Spleen (tissue), 13 donors: ENCODE measurements at places on chromosomes 4 and X. TPM values are rescaled to one million over a fixed set of nuclear protein-coding genes. Genes with fewer than 3 reads are reported as not detected.

DNA sequence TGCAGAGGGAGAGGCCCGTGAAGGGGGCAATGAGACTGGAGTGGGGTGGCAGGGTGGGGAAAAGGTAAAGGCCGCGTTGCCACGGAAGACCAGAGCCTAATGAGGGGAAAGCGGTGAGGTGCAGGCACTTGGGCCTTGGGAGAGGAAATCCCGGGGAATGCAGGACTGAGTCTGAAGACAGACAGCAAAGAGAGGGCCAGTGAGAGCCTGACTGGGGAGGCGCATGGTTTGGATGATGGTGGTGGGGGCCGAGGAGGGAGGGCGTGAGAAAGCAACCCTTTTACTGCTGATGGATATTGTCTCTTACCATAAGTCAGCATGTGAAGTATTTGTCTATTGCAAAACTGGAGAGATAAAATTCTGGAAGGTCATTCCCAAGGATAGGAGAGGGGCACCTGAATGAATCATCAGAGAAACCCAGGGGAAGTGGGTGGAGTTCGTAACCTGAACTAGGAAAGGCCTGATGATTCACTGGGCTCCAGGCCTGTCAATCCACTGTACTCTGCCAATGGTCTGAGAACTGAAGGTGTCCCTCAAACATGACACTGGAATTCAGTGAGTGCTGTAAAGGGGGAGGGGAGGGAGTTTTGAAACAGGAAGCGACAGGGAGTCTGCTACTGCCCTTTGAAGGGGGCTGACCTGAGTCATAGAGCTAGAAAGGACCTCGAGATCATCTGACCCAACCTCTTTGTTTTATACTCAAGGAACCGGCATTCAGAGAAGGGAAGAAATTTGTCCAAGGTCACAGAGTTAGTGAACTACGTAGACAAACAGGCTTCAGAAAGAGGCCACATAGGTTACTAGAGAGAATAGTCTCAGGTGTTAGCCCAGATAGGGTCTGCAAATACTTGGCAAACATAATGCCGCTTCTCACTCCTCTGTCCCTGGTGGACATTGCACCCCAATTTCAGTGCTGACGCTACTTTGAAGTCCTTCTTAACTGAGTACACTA lies 52.2 kb downstream of the NALF2 start:
- DNase-seq, result no peak

- no peak for DNase-seq
These were observed 57.1 kb downstream of the RELL1 start for GRCh38 chr4:37628977-37629609.

Gene RLIM
- total RNA-seq, result 41.9 TPM

Gene GPR78
- total RNA-seq, result 0.16 TPM

Gene ABCE1
- 61.1 TPM for total RNA-seq

Gene DGAT2L6
- total RNA-seq, result not detected

- DNase-seq, result peak; percentile 84
These were observed 190.5 kb downstream of the RRAGB start for GRCh38 chrX:55907968-55908607.

- DNase-seq, result no peak
These were observed 78.0 kb upstream of the CCDC160 start for GRCh38 chrX:134158821-134159512.

DNA sequence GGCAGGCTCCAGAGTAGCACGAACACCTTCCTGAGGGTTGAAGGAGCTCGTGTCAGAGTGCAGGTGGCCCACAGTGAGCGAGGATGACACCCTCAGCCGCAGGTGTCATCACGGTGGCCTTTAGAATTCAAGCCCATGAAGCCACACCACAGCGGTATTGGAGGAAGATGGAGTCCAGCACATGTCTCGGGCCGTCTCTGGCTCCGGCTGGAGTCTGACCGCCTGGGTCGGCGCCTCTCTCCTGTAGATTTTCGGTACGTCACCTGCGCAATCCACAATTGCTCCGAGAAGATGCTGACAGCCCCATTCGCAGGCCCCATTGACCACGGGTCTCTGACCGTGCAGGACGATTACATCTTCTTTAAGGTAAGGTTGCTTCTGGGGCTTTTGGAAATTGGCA lies 229.4 kb upstream of the PSAPL1 start:
- DNase-seq, result no peak

DNA sequence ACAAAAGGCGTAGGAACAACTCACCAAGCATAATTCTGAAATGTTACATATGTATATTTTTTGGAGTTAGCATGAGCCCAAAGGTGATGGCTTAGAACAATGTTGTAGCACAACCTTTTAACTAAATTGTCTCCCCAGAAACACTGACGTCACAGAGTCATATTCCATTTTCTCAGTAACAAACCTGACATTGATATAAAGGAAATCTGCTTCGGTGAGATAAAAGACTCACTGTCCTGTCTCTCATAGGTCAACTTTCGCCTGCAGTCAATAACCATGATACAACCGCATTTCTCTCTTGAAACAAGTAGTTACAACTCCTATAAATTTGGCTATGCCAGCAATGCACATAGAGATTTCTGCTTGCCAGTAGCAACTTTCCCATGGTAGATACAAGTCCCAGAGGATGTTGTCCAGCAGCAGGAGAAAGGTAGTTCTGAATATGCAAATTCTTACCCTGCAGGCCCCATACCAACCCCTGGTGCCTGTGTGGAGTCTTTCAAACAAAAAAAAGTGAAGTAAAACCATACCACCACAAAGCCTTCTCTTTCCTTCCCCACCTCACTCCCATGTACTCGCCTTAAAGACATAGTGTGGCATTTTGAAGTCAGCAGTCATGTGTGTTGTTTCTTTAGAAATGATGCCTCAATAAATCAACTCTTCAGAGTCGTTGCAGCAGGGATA lies 47.9 kb downstream of the MTM1 start:
- no peak for DNase-seq

DNA sequence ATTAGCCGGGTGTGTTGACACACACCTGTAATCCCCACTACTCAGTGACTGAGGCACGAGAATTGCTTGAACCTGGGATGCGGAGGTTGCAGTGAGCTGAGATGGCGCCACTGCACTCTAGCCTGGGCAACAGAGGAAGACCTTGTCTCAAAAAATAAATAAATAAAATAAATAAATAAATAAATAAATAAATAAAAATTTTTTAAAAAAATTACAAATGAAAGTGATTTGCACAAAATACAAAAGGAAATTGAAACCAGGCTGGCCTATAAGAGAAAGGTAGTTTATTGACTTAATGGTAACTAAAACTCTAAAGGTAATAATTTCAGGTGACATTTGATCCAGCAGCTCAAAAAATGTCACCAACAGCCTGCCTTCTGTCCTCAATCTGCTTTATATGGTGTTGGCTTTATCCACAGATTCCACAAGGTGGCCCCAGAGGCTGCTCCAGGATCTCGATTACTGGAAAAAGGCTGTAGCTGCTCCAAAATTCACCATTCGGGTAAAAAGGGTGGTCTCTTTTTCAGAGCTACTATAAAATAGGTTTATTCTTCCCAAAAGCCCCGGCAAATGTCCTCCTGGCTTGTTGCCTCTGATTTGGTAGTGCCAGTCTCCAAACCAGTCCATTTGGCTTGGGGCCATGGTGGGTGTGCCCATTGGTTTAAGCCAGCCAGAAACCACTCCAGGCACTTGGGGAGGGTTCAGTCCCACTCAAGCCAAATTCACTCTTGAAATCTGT lies 61.4 kb upstream of the TRIM2 start:
- no peak for DNase-seq

Gene C4orf46
- total RNA-seq, result 7.1 TPM

- no peak for DNase-seq
These were observed 56.6 kb upstream of the SLC6A14 start for GRCh38 chrX:116379854-116380253.

DNA sequence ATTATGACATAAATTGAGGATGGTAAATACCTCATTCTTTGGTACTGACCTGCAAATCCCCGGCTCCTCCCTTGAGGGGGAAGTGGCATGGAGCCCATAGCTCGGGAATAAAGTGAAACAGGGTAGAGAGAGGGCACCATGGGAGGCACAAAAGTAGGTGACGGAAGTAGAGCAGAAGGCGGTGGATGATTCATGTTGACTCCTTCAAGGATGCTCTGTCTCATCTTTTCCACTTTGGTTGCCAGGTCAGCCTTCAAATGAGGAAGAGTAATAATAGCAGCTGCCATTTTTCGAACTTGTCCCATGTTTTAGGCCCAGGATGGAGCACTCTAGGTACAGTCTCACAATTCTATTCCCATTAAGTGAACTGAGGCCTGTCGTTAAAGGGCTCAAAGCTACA lies 41.4 kb upstream of the PHF8 start:
- DNase-seq, result no peak
